ENCODE measurements at places on chromosomes 2 and 18.

GRCh38 chr2:16365366-16365765 lies 300.3 kb downstream of the CYRIA start:
- DNase-seq: no peak

DNA sequence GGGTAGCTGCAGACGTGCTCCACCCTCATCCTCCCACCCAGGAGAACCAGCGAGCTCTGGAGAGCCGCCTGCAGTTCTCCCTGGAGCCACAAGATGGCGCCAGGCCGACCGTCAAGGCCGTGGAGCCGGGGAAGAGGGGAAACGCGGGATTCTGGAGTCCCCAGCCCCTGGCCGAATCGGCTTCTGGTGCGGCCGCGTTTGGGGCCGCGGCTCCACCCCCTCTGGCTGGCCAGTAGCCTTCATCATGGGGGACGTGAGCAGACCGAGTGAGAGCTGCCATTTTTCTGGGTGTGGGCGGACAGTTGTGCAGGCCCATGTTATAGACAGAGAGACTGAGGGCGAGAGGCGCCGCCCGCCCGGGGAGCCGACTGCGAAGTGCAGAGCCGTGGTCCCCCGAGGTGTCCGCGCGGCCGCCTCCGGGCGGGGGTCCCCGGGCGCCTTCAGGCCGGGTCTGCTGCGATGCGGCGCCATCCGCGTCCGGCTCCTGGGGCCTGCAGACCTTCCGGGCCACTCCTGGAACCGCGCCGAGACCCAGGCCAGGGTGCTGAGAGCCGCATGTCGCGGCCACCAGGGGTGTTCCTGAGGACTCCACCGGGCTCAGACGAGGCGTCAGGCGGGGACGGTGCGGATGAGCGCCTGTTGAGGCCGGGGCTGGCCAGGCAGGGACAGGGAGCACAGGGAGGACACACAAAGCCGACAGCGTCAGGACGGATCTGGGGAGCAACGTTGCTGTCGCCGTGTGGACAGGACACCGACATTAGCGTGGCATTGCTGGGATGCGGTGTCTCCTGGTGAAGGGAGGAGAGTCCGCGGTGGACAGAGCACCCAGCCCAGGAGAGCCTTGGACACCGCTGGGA lies 418.2 kb upstream of the HS6ST1 start:
- peak; percentile 59 for DNase-seq

DNA sequence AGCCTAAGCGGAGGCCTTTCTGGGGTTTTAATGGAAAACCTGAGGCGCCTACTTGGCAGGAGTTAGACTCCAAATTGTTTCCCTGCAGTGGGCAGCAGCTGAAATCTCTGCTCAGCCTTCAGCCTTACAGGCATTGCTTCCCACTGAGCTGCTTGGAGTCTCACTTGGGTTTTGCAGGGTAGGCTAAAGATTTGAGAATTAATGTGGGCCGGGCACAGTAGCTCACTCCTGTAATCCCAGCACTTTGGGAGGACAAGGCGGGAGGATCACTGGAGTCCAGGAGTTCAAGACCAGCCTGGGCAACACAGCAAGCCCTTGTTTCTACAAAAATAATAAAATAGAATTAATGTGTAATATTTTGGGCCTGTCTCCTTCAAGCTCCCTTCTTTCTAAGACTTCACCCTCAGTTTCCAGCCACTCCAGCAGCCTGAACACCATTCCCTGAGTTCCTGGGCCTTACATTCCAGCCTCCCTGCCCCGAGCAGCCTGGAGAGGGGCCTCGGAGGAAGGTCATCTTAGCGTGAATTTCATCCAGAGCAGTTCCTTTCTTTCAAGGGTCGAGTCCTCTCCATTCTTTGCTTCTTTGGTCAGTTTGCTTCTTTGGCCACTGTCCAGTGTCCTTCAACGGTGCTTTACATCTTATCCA lies 9.1 kb upstream of the RAB17 start:
- DNase-seq: no peak

DNA sequence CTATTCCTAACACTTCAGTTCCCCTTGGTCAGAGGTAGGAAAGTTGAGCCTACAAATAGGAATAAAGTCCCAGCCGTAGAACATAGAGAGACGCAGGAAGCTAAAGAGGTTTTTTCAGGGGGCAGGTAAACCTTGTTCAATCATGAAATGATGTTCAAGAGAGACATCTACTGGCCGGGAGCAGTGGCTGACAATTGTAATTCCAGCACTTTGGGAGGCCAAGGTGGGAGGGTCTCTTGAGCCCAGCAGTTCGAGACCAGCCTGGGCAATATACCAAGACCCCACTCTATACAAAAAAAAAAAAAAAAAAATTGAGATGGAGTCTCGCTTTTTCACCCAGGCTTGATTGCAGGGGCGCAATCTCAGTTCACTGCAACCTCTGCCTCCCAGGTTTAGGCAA lies 66.7 kb upstream of the DNAJC10 start:
- DNase-seq: no peak

DNA sequence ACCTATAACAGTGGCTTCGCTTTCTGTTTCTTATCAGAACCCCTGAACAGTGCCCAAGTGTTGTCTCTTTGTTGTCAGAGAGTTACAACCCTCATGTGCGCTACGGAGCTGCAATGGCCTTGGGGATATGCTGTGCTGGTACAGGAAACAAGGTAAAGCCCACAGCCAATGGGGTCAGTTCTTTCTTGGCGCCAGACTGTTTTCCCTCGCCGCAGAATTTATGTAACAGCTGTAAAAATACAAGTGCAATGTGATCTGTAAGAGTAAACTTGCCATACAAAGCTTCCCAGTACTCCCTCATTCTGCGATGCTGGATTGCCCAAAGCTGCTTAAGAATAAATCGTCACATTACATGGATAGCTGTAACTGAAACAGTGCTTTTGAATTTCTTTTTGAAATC lies 13.9 kb upstream of the HTR2B start:
- no peak for DNase-seq

DNA sequence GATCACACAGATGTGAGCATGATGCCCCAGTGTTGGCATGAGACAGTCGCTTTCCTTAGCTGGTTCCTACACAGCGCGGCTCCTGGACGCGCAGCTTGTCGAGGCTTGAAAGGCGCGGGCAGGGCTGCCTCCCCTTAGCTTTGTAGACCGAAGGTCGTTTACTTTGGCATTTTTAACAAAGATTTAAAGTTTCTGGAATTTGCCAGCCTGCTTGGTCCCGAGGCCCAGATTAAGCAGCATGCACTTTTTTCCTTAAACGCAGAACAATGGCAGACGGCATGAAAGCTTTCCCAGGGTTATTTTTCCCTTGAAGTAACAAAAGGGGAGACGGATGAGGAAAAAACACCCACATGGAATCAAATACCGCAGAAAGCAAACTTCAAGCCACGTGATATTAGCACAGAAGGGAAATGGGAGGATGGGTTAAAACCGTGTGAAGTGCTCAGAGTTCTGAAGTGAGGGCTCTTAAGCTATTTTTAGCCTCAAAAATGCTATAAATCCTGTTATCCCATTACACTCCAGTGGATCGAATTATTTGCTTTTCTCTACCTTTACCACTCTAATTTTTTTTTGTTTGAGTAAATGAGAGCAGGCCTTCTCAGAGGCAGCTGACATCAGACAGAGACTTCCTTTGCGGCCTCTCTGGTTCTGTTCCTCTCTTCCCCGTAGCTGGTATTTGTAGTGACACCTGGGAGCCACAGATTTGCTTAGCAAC lies 55.7 kb downstream of the NPAS2 start:
- DNase-seq: no peak

DNA sequence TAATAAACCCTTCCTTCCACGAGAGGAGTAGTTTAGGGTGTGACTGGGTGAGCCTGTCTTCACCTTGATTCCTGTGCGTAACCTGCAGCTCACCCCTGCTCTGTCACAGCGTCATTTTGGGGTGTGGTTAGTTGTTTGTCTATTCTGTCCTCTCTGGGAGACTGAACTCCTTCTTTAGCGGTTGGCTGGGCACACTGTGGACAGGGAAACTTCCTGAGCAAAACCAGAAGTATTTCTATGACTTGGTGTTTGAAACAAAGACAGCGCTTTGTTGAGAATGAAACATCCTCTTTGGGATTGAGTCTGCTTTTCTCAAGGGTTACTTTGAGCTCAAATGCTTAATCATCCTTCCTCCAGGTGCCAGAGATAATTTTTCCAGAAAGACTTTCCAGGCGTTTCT lies 270.7 kb downstream of the HRH4 start:
- no peak for DNase-seq

GRCh38 chr2:187775196-187775595 lies 221.0 kb upstream of the TFPI start:
- no peak for DNase-seq

- DNase-seq: no peak
Measured at GRCh38 chr2:63845866-63846265, 4.2 kb downstream of the UGP2 start.

GRCh38 chr2:52717836-52718235 lies 1049.8 kb upstream of the CHAC2 start:
- DNase-seq: no peak

DNA sequence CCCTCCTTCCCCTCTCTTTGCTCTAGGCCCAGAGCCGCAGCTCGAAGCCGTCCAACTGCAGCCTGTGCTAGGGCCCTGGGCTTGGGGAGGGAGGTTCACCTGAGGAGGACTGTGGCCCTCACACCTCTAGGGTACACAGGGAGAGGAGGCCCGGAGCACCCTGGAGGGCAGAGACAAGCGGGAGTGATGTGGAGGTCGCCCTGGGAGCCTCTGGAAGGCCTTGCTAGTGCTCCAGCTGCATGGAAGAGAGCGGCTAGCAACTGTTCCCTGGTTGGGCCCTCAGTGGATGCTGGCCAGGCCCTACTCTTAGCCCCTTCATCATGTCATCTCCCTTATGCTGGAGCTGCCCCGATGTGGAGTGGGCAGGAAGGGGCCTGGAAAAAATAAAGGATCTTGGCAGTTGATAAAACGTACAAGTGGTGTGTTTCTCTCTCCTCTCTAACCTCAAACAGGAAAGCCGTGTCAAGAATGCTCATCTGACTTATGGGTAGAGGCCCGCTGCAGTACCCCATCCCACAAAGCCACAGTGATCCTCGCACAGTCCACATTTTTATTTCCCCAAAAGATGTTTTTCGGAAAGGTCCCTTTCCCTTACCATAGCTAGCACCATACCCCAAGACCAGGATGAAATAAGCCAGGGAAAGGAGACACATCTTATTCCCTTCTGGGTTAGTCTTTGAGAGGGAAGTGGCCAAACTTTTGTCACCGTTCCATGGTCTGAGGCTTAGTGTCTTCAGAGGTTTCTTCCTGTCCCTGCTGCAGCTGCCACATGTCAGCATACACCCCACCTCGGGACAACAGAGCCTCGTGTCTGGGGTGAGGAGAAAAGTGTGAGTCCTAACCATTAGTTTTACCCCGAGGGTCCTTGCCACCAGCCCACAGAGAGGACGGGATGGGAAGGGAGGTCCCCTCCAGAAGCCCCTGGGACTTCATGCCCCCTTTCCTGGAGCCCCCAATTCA lies 2.9 kb downstream of the ZFAND2B start:
- no peak for DNase-seq

GRCh38 chr2:164523009-164523408 lies 98.3 kb downstream of the GRB14 start:
- DNase-seq: no peak

DNA sequence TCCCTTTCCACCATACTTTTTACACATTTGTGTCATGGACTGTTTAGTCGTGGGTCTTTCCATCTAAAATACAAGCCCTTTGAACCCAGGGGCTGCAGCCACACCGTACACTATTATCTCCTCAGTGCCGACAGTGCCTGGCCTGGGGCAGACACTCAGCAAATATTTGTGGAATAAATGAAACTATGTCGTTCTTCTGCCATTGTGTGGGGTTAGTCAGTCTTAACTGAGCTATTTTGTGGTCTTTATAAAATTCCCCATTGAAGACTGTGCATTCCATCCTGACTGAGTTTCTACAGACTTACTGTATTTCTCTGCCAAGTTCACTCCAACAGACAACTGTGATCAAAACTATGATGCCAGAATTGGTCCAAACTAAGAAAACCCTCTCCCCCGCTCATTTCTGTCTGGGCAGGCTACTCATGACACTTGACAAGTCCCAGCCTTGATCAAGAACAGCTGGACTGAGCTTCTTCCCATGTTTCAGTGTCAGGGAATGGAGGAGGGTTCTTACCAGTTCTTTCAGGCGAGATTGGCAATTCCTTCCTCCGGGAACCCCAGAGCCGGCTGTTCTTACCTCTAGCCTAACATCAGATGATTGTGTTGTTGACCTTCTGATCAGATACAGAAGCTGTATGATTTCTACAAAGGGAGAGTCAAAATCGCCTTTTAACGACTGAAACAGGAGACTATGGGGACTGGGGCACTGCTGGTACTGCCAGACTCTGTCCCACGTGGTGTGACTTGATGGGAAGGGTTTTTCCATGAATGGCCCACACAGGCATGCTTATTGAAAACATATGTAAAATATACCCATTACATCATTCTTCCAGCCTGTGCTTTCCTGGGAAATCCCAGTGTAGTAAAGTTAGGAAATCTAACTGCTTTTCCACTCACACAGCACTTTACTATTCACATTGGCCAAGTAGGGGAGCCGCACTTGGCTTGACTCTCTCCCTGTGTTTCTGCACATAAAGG lies 77.4 kb upstream of the NPAS2 start:
- no peak for DNase-seq

DNA sequence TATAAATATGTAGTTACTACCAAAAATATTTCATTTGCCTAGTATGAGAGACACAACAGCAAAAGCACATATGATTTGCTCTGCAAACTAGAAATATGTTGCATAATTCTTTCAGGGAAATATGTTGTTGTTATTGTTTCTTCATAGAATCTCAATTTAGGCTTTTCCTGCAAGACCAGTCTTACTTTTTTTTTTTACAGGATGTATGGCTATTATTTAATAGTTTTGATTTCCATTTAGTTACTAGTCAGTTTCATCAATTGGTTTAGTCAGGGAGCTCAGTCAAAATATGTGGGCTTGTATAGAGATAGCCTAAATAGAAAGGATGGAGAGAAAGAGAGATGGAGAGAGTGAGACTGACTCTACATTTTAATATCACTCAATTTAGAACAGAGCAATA lies 6.1 kb downstream of the LRP1B start:
- no peak for DNase-seq

DNA sequence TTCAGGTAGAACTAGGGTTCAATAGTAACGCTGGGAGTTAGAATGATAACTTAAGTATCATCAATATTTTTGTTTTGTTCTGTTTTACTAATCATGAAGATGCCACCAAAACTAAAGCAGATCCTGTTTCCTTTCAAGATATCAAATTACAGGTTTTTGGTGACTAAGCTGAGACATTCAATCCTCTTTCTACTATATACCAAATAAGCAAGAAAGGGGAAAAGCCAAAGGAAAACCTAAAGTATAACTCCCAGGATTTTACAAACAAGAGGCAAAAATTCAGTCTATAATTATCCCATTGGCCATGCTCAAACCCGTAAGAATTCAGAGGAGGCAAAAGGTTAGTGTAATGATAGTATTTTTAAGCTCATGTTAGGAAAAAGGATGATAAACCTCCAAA lies 175.2 kb upstream of the CCDC150 start:
- DNase-seq: no peak

DNA sequence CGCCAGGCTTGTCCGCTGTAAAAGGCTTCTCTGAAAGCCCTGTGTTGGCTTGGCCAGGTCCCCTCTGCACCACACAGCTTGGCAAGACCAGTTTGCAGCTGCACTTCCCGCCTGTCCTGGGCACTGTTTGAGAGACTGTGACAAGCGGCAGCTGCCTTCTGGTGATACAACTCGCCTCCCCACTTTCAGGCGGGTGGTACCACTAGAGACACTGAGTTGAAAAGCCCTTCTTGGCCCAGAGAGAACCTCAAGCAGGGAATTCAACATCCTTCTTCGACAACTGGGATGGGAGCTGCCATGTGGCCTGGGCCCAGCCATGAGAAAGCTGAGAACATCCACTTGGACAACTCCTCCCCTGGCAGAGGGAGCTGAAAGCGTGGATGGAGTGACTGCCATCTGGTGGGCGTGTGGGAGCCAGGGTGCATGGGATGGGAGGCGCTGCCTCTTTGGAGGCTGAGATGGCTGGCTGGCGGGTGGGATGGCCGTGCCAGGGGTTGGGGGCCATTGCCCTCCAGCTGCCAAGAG lies 125.5 kb upstream of the REV1 start:
- DNase-seq: no peak

Measured in stimulated activated naive B cell treated with anti-CD40 and anti-IgM and Interleukin-4, amounts not matched to agents 10 μg/mL and 1 μg/mL and 100 μg/mL, for 72 hours (primary cell).